ENCODE measurements at places on chromosomes 7 and 10. TPM values are rescaled to one million over a fixed set of nuclear protein-coding genes. Genes with fewer than 3 reads are reported as not detected.

DNA sequence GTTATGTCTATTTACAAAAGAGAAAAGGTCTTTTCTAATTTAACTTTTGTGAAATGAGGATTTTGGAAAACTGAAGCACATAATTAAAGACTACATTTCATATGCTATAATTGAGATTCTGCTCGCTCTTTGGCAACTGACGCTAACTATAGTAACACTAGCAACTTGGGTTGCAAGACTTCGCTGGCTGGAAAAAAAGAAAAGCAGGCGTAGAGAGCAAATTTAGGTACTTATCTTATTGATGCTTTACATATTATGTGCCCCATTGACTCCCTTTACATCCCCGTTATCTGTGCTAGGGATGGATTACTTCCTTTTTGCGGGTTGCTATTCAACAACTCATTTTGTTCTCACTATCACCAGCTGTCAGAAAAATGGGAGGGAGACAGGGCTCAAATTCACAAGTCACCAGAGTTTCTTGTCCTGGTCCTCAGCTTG lies 10.5 kb downstream of the SEMA3C start:
- DNase-seq, result no peak

DNA sequence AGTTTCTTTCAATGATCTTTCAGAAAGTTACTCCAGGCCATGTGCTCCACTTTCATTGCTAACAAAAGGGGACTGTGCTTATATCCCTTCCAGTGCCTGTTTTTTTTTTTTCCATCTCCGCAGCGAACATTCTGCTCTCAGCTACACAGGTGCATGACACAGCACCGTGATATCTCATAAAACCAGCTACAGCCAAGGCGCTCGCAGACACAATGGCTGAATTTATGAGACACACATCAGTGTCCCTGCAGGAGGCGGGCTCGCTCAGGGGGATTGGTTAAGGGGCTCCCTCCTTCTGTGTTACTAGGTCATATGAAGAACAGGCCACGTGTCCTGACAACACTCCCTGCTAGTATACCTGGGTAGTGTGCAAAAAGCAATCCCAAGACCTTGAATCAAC lies 245.5 kb downstream of the SKAP2 start:
- no peak for DNase-seq

- DNase-seq, result peak; percentile 88
Observed at GRCh38 chr10:92757066-92757710, 67.4 kb downstream of the HHEX start.

- DNase-seq, result no peak
Observed at GRCh38 chr7:81846398-81846797, 76.6 kb upstream of the HGF start.

DNA sequence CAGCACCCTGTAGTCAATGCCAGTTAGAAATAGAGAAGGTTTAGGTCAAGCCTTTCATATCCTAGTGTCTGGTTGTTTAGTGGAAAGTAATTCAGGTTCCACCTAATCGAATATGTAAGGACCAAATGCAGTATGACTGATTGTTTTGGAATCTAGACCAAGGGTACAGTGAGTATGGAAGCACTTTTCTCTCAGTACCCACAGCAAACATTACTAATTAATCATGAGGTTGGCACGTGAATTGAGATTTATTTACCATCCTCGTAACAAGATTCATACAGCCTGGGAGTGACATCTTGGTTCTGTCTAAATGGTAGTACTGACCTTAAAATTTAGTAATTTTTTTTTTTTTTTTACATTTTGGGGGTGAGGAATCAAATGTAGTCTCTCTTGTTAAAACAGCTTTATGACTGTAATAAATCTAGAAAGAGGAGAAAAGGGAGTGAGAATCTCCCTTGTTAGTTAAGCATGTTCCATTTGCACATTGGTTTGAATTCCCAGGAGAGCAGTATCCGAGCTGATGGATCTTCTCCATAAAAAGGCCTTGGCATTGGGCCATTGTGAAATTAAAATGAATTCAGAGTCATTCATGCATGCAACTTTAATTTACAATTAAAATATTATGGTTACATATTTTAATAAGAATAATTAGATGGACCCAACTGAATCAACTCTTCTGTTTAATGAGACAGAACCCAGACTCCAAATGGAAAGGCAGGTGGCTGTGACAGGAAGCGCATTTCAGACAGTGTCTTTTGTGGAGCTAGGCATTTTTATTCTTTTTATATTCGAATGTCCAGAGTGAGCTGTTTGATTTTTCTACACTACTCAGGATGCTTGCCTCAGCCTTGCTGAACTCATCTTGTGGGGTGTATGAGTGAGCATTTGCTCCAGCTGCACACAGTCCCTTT lies 57.6 kb downstream of the SNX10 start:
- DNase-seq, result no peak

- no peak for DNase-seq
Observed at GRCh38 chr10:484925-485661, 204.4 kb downstream of the DIP2C start.

DNA sequence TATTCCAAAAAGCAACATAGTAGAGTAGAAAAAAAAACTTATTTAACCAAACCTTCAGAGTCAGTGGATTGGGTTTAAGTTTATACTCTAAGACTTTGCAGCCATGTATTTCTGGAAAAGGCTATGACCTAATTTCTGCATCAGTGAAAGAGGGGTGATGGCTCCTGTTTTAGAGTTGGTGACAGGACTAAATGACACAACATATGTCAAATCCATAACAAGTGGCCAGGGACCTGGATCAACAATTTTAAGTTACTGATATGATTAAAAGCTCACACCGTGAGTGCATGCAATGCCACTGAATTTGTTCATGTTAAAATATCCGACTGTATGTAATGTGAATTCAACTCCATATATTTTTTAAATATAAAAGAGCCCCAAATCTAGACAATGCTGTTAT lies 390.6 kb downstream of the TNS3 start:
- DNase-seq, result no peak

DNA sequence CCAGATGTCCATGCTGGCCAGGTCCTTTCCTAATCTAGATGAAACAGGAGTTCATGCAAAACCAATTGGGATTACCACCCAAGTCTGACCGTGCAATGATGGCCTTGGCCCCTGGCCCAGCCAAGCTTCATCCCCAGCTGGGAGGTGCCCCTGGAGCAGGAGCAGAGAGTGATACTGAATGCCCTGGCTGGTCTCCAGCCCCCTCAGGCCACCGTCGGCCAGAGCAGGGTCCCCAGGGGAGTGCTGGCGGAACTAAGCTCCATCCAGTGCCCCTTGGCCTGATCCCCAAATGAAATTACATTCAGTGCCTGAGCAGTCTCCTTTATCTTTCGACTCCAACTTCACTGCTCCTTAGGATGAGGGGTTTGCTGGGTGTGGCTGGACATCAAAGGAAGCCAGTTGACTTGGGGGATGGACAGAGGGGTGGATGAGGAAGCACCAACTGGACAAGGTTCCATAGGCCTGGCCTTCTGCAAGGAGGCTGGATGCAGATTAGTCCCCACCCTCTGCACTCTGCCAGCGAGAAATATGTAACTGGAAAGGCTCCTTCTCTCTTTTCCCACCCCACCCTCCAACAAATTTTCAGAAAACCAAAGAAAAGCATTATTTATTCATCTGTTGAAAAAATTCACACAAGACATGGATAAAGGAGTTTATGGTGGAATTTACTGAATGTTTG lies 275.5 kb downstream of the PLXNA4 start:
- no peak for DNase-seq

Gene ELFN1
- 0.64 TPM for total RNA-seq

GRCh38 chr10:51619365-51619764 lies 80.0 kb downstream of the CSTF2T start:
- DNase-seq, result no peak

Gene CALHM1
- not detected for total RNA-seq

DNA sequence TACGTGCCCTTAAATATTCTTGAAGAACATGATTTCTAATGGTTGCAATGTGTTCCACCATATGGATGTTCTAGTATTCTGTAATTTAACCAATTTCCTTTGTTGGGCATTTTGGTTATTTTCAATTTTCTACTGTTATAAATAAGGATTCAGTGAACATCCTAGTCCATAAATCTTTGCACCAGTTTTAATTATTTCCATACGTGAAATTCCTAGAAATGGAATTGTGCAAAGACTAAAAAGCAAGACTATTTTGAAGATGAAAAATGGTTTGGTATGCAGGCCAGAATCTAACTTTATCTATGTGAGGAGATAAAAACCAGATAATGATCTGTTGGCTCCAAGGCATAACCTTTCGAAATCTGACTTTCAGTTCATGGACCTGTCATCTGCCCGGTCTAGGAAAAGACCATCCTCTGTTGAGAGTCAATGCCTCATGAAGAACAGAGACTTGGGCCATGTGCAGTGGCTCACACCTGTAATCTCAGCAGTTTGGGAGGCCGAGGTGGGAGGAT lies 633.2 kb upstream of the NRP1 start:
- DNase-seq, result no peak

DNA sequence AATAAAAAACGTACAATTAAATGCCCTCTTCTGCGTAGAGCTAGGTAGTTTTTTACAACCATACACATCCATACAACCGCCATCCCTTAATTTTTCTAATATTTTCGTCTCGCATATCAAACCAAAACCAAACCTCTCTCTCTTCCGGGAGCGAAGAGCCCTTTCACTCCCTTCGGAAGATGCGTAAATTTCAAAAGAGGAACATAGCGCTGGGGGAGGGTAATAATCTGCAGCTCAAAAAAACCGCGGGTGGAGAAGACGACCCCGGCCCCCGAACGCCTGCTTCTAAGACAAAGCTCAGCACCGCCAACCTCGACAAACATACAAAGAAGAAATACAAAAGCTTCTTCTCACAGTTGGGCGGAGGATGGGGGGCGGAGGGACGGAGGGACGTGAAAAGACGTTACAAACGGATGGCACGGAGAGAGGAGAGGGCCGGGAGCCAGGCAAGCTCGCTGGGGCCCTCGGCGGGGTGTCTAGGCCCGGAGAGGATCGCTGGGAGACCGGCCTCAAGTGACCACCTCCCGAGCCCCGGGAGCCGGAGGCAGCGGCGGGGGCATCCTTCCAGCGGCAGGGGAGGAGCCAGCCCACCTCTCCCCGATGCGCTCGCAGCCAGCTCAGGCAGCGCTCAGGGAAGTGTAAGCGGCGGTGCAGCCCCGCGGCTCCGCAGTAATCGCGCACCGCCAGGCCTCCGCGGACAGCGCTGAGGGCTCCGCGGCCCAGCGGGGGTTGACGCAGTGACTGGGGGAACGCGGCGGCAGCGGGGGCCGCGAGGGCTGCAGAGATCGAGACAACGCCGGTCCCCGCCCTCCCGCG lies 851 bp downstream of the MKRN1 start:
- peak; percentile 66 for DNase-seq

All from psoas muscle (tissue), 8 donors.